Ascending aorta (tissue), 2 donors: ENCODE measurements at places on chromosomes 6 and 20.

- no peak for DNase-seq
These were observed 59.6 kb upstream of the QKI start for GRCh38 chr6:163354761-163355425.

- DNase-seq, result no peak
These were observed 17.2 kb upstream of the TBC1D20 start for GRCh38 chr20:479487-479886.

DNA sequence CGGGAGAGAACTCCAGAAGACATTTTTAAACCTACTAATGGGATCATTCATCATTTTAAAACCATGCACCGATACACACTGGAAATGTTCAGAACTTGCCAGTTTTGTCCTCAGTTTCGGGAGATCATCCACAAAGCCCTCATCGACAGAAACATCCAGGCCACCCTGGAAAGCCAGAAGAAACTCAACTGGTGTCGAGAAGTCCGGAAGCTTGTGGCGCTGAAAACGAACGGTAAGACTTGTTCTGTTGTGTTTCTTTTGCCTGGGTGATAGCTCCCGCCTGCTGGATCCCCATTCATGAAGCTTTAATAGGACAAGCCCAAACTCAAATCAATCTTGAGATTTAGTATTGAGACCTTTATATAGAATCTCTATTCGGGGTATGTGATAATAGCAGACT lies 4.2 kb downstream of the TNFAIP3 start:
- DNase-seq, result no peak

- no peak for DNase-seq
These were observed 65.7 kb downstream of the TRDN start for GRCh38 chr6:123570813-123571684.

DNA sequence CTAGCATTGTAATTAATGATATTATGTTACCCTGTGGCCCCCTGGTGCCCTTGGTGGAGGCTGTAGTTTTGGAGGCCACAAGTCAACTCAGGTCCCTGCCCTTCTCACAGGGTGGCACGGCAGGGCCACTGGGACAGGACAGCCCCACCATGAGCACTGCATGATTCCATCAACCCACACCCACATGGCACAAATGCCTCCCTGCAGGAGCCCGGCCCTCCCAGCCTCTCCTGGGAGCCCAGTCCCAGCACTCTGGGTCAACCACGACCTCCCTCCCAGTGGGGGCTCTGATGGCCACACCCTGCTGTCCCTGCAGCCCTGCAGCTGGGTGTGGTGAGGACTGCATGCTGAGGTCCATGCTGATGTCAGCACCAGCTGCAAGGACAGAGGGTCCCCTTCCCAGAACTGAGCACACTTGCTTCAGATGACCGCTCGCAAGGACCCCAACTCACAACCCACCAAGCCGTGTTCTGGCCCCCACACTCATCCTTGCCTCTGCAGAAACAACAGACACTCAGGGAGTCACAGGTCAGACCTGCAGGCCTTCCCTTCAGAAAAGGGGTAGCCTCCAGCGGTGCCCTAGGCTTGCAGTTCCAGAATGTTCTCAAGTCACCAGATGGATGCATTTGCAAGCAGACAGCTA lies 15.7 kb upstream of the CST7 start:
- no peak for DNase-seq

- DNase-seq, result no peak
These were observed 65.5 kb downstream of the WASF1 start for GRCh38 chr6:110114004-110114403.

- DNase-seq, result no peak
These were observed 68.8 kb downstream of the FGD2 start for GRCh38 chr6:37074053-37074827.
